Right renal cortex interstitium (tissue), 3 donors: ENCODE measurements at places on chromosomes 5 and 9.

GRCh38 chr9:89236955-89237573, 58.4 kb upstream of the SHC3 start:
- no peak for DNase-seq

- peak; percentile 18 for DNase-seq
Observed at GRCh38 chr9:90546200-90546599, 96.4 kb downstream of the DIRAS2 start.

GRCh38 chr5:54573812-54574489, 56.4 kb downstream of the SNX18 start:
- DNase-seq = no peak

DNA sequence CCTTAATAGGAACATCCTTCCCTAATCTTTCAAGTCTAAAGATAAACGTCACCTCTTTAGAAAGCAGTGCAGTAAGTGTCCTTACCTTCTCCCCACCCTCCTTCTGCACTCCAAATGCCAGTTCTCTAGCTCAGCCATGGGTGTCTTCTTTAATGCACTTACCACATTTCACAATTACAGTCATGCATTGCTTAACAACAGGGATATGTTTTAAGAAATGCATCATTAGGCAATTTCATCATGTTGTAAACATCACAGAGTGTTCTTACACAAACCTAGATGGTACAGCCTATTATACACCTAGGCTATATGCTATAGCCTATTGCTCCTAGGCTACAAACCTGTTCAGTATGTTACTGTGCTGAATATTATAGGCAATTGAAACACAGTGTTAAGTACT, 91.2 kb downstream of the RFX3 start:
- DNase-seq = no peak

GRCh38 chr9:107557236-107557990, 67.8 kb upstream of the KLF4 start:
- DNase-seq = no peak

- no peak for DNase-seq
Observed at GRCh38 chr5:38922199-38922598, 76.4 kb downstream of the OSMR start.

GRCh38 chr5:68379275-68380036, 163.9 kb downstream of the PIK3R1 start:
- DNase-seq = peak; percentile 41

DNA sequence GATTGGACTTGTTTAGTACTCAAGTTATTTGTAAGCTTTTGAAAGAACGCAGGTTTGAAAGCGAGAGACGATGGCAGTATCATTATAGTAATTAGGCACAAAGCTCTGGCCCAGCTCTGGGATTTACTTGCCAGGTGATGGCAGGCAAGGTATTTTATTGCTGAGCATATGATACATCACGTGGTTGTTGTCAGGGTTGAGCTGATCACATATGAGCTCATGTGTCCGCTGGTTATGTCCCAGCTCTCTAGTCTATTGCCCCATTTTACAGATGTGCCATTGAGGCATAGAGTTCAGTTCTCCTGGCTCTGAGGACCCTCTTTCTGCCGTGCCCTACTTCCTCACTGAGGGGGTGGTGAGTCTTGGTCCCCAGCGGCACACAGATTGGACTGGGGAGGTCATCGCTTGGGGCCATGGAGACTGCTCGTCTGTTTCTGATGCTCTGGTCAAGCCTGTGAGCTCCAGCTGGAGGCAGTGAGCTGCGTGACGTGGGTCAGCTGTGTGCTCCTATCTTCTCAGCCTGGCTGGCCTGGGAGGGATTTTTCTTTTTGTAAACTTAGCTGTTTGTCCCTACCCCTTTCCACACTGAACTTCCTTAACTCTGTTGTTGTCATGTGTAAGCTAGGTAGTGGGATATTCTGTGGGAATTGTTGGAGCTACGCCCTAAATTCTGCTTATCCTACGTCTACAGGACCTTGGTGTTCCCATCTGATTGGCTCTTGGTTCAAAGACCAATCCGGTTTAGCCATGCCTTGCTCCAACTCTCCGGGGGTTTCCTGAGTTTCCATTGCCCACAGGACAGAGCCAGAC, 2.2 kb downstream of the NXNL2 start:
- no peak for DNase-seq
